ENCODE measurements at places on chromosomes 4 and X. TPM values are rescaled to one million over a fixed set of nuclear protein-coding genes. Genes with fewer than 3 reads are reported as not detected.

Gene VSIG4
- 42.1 TPM for total RNA-seq

Gene MAOA
- 103 TPM for total RNA-seq

DNA sequence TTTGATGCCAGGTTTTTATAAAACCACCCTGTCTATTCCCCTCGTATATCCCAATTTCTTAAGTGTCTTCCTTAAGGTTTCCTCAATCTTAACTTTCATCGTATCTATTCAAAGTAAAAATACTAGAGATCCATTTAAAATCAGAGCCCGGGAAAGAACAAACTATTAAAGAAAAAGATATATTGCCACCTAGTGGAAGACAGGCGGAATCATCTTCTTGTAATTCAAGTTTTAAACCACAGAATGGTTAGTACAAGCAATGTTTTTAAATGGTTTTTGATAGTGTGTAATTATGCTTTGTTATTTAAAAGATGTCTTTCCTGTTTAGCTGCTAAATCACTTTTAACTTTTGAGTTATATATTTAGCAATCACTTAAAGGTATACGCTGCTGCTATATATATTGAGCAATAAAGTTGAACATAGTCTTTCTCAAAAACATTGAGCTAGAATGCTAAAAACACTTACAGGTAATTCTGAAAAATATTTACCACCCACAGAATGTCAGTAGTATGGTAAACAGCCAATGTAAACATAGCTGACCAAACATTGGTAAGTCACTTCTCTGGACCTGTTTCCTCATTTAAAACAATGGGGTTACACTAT lies 18.2 kb downstream of the PRDM8 start:
- no peak for DNase-seq

- no peak for DNase-seq
These were observed 40.1 kb upstream of the UGT2B7 start for GRCh38 chr4:69056150-69056549.

Gene DTHD1
- total RNA-seq: 0.10 TPM

Gene WAS
- total RNA-seq: 2.6 TPM

GRCh38 chr4:78756776-78757175 lies 19.4 kb upstream of the BMP2K start:
- DNase-seq: no peak

GRCh38 chr4:139801895-139802294 lies 136.3 kb downstream of the MGST2 start:
- DNase-seq: no peak

GRCh38 chr4:126583509-126583908 lies 1049.2 kb upstream of the INTU start:
- DNase-seq: no peak

DNA sequence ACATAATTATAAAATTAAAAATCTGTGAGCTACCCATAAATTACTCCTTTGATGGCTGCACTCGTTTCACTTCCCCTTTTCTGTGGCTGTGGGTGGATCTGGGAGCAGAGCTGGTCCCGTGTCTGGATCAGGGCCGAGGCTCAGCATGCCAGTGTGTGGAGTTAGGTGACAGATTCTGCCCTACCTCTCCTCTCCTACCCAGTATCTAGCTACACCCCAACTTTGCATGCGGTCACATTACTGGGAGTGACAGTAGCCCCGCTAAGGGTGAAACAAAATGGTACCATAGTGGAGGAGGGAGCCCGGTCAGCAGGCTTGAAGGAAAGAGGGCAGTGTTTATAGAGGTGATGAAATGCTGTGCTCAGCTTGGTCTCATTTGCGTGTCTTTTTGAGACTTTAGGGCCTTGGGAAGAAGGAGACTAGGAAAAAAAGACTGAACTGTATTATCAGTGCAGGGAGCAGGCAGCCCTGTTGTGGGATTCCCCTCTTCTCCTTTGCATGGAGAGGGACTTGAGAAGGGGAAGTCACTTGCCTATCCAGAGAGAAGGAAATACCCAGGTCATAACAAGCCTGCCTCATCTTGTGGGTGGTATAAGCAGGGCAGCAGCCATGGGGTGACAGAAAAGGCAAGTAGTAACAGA lies 48.4 kb downstream of the ARHGAP10 start:
- DNase-seq: peak; percentile 50

Gene SOX3
- not detected for total RNA-seq

- DNase-seq: peak; percentile 45
These were observed 13.9 kb downstream of the TCEANC start for GRCh38 chrX:13666836-13667235.

GRCh38 chrX:150084496-150085229 lies 146.4 kb upstream of the EOLA2 start:
- DNase-seq: no peak

Gene CT45A5
- total RNA-seq: not detected

Gene ADH1A
- total RNA-seq: 0.57 TPM

Gene LANCL3
- 0.05 TPM for total RNA-seq

- no peak for DNase-seq
These were observed 817.3 kb upstream of the AGA start for GRCh38 chr4:178259566-178259965.

Gene SATL1
- not detected for total RNA-seq

Gene NDUFB11
- 210 TPM for total RNA-seq

- DNase-seq: no peak
These were observed 238.7 kb downstream of the GASK1B start for GRCh38 chr4:157934151-157934550.

Gene ENPP6
- total RNA-seq: not detected

GRCh38 chrX:45756557-45756956 lies 555.9 kb upstream of the DIPK2B start:
- no peak for DNase-seq

Gene CCDC149
- total RNA-seq: 13.2 TPM

Gene CXCL1
- total RNA-seq: 3.0 TPM

DNA sequence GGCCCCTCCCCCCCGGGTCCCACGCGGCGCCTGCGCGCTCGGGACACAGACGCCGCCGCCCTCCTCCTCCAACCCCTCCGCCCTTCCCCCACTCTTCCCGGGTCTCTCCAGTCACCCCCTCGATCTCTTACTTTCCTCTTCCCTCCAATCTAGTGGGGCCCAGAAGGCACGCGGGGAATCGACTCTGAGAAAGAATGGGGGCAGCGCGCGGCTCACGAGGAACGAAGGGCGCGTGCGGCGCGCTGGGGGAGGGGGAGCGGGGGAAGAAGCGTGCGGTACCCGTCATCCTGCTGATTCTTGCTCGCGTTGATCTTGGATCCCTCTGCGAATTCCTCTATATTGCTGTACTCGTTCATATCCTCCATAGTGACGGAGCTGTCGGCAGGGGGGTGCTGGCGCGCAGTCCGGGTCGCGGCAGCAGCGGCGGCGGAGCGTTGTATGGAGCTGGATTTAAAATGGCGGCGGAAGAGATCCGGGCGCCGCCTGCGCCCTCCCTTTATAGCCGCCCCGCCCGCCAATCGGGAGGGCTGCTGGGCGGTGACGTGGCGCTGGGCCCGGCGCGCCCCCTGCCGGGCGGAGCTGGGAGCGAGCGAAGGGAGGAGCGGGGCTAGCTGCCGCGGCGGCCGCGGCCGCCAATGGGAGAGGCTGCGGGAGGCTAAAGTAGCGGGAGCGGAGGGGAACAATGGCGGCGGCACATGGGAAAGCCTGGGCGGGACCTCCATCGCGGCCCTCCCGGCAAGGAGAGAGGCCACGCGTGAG lies 1.1 kb downstream of the HNRNPDL start:
- peak; percentile 96 for DNase-seq

Gene FAM184B
- not detected for total RNA-seq

Gene AR
- total RNA-seq: 25.2 TPM

Gene WFS1
- 70.5 TPM for total RNA-seq

Gene SPANXA2
- not detected for total RNA-seq

DNA sequence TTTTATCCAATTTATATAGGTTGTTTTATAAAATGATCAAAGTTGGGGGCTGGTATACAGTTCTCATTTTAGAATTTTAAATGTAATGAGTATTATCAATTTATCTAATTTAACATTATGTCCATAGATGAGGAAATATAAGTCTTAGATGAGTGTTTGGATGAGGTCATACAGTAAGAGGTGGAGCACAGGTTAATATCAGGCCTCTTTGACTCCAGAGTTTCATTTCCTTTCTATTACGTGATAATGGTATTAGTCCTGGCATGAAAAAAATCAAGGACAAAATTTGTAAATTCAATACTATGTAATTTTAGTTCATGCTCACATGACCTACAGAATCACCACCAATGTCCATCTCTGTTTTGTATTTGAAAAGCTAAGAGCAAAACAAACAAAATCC lies 269.8 kb downstream of the FSTL5 start:
- no peak for DNase-seq

Gene RADX
- total RNA-seq: 0.64 TPM

DNA sequence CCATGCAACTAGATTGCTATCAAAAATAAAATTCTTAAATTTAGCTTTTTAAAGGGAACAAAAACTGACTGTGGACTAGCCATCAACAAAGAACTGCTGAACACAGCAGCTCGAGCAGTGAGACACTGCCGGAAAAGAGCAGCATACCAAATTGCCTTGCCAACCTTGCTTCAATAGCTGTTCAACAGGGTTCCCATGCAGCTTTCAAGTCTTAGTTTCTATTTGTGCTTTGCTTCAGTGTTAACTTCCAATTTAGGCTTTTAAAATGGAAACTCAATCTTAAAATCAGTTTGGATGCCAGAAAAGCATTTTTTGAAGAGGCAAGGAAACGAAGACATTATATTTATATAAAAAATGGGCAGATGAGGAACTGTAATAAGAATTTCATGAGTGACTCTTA lies 463.4 kb upstream of the MAGEB18 start:
- DNase-seq: no peak

Gene PLAC1
- total RNA-seq: not detected

DNA sequence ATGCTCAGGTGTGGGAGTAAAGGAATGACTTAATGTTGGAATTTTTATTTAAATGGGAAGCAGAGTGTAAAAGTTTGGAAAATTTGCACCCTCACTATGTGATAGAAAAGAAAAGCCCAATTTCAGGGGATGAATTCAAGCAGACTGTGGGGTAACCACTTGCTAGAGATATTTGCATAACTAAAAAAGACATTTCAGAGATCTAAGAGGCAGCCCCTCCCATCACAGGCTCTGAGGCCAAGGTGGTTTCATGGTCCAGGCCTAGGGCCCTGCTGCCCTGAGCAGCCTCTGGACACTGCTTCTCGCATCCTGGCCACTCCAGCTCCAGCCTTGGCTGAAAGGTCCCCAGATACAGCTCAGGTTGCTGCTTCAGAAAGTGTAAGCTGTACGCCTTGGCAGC lies 5.9 kb upstream of the XPNPEP2 start:
- no peak for DNase-seq

Gene HMX1
- not detected for total RNA-seq

- no peak for DNase-seq
These were observed 1.1 kb upstream of the CCNQ start for GRCh38 chrX:153600032-153600373.

DNA sequence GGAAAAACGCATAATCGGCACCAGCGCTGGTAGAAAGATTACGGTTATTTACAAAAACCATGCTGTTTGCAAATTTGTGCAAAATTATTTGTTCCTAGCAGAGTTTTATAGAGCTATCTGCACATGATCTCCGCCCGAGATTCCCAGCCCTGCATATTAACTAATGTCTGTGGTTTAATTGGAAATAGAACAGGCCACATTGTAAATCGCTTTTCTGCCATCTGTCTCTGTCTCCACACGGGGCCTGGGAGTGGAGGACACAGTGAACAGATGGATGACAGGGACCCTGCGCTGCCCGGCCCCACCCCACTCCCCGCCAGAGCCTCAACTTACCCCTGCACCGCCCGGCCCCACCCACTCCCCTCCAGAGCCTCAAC lies 126.9 kb downstream of the FAM53A start:
- no peak for DNase-seq

Gene MTMR8
- 0.17 TPM for total RNA-seq

DNA sequence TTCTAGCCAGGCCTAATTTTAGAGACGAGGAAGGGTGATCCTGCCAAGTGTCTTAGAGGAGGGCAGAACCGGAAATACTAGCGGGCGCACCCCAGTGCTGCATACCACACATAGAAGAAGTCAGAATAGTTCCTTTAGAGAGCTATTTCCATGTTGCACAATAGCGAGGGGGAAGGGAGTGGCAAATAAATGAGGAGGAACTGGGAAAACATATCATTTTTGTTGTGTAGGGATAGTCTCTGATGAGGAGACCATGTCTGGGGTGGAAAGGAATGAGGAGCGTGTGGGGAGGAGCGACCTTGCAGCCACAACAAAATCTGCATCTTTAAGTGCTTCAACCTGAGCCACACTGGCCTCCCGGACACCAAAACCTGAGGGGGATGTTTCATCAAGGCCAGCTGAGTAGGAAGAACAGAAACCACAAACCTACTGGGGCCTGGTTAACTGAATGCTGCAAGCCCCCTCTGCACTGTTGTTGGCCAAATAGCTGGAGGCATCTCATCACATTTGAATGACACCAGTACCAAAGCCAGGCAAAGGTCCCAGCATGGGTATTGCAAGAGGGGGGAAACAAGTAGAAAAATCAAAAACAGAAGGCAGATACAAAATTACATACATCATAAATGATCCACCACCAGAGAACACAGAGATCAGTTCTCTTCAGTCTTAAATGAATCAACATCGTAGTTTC lies 26.7 kb upstream of the C1QTNF7 start:
- DNase-seq: peak; percentile 58
